ENCODE measurements at places on chromosomes 12 and 14. TPM values are rescaled to one million over a fixed set of nuclear protein-coding genes. Genes with fewer than 3 reads are reported as not detected.

GRCh38 chr14:23344481-23344880, 8.2 kb downstream of the SLC22A17 start:
- no peak for DNase-seq

GRCh38 chr12:24226745-24227350, 277.4 kb upstream of the SOX5 start:
- DNase-seq = no peak

DNA sequence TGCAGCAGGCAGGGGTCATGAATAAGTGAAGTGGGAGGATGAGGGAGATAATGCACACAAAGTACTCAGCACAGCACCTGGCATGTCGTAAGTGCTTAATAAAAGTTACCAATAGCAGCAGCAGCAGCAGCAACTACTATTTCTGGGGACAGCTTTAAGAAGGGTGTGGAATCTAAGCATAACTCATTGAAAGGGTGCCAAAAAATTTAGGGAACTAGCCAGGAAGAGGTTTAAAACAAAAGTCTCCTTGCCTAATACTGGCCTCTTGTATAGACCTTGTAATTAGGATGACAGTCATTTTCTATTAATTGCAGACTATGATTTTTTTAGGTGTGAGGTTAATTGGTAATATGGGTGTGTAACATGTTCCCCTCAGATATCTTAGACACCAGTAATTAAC, 179.9 kb downstream of the PTPN11 start:
- no peak for DNase-seq

The FGF6 gene
- total RNA-seq = not detected

The SSTR1 gene
- total RNA-seq = not detected

GRCh38 chr12:59472273-59472672, 123.6 kb upstream of the SLC16A7 start:
- DNase-seq = no peak

GRCh38 chr12:114500775-114501473, 95.0 kb upstream of the TBX5 start:
- no peak for DNase-seq

DNA sequence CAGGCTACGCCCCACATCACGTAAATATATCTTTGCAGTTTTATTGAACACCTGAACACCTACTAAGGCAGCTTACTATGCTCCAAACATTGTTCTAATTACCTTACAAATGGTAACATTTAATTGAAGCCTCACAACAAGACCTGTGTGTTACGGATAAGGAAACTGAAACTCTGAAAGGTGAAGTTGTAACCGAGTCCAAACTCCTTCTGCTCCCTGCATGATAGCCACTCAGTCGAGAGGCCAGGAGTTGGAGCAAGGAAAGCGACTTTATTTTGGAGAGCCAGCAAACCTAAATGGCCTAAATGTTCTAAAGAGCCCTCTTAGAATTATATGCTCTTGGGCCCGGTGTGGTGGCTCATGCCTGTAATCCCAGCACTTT, 12.6 kb upstream of the TRPV4 start:
- no peak for DNase-seq

- no peak for DNase-seq
These were observed 67.9 kb downstream of the KCNK10 start for GRCh38 chr14:88255196-88255595.

DNA sequence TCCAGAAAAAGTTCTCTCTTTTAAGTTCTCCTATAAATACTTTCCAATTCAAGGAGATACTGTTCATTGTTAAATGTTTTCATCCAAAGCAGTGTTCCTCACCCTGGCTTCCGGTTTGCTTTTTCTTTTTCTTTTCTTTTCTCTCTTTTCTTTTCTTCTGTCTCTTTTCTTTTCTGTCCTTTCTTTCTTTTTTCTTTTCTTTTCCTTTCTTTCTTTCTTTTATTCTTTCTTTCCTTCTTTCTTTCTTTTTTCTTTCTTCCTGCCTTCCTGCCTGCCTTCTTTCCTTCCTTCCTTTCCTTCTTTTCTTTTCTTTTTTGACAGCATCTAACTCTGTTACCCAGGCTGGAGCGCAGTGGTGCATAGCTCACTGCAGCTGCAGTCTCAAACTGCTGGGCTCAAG, 75.8 kb downstream of the PPM1A start:
- DNase-seq = no peak
